ENCODE measurements at places on chromosomes 7 and 10.
A peak's percentile ranks its signal among the peaks of the same experiment; 100 is the strongest.

DNA sequence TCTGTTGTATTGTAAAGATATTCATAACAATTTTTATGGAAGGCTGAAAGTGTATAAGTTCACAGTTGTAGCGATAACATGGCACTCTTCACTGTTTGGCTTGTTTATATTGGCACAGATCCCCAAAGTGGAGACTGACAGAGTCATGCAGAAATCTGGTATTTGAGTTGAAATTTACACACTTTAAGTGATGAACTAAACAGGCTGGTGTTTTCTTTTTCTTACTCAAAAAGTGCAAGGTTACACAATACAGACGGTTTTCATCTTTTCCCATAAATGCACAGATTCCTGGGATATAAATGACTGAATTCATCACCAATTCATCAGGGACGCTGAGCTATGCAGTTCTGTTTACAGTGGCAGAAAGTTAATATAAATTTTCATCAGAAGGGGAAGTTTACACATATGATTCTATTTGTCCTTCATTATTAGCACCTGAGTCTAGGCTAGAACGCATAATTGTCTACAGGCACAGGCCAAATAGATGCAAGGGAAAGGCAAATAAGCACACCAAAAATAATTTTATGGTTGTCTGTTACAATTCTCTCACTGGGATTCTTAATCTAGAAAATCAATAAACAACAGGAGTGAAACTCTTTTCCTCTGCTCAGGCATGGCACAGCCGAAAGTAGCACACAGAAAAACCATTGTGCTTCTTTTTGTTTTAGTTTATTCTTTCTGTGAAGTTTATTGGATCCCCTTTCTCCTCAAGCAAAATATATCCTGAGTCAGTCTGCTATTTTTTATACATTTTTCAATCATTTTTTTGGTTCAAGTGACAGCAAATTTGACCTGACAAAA, 88.0 kb downstream of the FOXP2 start:
- DNase-seq, result peak; percentile 2

- DNase-seq, result no peak
Measured at GRCh38 chr7:97001221-97001620, 4.1 kb upstream of the DLX6 start.

- no peak for DNase-seq
Measured at GRCh38 chr7:28685242-28685643, 272.9 kb downstream of the TRIL start.

DNA sequence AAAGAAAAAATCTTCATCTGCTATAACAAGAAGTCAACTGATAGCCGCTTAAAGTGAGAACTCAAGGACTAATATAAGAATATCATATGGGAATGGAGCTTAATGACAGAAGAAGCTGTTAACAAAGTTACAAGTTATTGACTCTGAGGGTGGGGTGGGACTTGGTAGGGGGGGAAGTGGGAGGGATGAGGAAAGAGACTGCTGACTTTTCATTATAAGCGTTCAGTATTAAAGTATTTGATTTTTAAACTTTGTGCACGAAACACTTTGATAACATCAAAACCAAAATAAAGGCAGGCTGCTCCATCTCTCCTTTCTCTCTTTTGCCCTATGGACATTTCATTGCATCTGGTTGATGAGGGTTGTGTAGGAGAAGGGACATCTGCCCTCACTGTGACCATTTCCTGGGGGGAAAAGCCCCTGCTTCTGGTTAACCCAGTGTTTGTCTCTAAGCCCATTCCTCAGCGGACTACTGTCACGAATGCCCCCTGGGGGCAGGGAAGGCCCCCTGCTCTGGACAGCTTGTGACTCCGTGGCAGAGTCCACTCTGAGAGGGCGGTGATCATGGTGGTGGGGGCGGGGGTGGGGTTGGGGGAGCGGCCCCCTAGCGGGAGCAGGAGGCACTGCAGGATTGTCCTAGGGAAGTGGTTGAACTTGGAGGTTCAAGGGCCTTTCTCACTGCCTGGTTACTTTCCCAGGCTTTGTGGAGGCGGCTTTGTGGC, 17.4 kb downstream of the SLC13A4 start:
- DNase-seq, result no peak

DNA sequence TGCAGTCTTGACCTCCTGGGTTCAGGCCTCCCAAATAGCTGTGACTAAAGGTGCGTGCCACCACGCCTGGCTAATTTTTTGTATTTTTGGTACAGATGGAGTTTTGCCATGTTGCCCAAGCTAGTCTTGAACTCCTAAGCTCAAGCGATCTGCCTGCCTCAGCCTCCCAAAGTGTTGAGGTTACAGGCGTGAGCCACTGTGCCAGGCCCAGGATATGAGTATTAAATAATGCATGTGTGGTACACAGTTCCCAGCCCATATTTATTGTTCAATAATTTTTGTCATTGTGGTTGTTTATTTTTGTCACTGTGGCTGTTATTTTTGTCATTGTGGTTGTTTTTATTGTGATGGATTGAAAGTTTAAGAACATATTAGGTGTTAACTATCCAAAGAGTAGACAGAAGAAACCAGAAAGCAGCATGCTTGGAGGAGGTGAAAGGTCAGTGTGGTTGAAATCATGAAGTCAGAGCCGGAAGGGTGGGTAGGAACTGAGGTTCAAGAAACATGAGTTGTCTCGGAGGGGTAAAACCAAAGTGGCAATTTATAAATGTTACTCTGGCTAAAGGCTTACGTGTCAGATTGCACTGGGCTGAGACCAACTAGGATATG, 45.0 kb downstream of the MRC1 start:
- DNase-seq, result no peak

- no peak for DNase-seq
Measured at GRCh38 chr7:24709051-24709450, 48.2 kb downstream of the GSDME start.

- DNase-seq, result no peak
Measured at GRCh38 chr7:34622182-34622581, 35.8 kb upstream of the NPSR1 start.

GRCh38 chr7:33921216-33921938, 16.0 kb downstream of the BMPER start:
- DNase-seq, result no peak

DNA sequence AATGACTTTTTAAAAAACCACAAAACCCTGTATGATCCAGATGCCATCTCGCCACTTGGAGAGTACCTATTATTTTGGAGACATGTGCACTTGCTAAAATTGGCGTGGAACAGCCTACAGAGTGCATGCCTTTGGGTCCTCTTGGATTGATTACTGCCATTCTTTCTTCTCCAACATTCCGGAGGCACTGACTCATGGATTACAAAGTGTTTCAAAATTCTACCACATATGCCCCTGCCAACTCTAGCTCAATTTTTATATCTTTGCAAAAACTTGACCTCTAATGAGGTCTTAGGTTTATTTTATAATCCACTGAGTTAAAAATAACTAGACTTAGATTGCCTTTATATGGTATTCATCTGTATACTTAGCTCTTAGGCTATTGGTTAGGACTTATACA, 55.8 kb upstream of the KIF5B start:
- no peak for DNase-seq

- no peak for DNase-seq
Measured at GRCh38 chr10:21141946-21142492, 244.9 kb upstream of the NEBL start.

GRCh38 chr10:103188853-103189252, 4.2 kb downstream of the NT5C2 start:
- no peak for DNase-seq

DNA sequence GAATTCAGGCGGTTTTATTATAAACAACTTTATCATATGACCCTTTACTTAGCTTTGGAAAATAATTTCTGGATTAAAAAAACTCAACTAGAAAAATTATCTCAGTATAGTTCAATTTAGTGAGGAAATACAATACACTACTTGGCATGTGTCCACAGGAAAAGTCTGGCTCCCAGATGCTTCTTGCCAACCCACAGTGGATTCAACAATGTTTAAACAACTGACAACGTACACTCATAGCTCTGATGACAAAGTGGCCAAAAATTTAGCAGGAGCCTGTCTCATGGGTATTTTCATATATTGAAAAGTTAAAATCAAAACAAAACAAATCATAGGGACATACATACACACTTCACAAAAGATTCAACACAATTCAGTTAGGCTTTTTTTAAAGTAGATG, 158.8 kb downstream of the SKAP2 start:
- peak; percentile 70 for DNase-seq
